ENCODE measurements at places on chromosomes 12 and 14.

- no peak for DNase-seq
These were observed 50.6 kb upstream of the FUT8 start for GRCh38 chr14:65361920-65362319.

GRCh38 chr14:99884834-99885648 is 91.8 kb downstream of the EML1 start:
- DNase-seq = peak; percentile 28

DNA sequence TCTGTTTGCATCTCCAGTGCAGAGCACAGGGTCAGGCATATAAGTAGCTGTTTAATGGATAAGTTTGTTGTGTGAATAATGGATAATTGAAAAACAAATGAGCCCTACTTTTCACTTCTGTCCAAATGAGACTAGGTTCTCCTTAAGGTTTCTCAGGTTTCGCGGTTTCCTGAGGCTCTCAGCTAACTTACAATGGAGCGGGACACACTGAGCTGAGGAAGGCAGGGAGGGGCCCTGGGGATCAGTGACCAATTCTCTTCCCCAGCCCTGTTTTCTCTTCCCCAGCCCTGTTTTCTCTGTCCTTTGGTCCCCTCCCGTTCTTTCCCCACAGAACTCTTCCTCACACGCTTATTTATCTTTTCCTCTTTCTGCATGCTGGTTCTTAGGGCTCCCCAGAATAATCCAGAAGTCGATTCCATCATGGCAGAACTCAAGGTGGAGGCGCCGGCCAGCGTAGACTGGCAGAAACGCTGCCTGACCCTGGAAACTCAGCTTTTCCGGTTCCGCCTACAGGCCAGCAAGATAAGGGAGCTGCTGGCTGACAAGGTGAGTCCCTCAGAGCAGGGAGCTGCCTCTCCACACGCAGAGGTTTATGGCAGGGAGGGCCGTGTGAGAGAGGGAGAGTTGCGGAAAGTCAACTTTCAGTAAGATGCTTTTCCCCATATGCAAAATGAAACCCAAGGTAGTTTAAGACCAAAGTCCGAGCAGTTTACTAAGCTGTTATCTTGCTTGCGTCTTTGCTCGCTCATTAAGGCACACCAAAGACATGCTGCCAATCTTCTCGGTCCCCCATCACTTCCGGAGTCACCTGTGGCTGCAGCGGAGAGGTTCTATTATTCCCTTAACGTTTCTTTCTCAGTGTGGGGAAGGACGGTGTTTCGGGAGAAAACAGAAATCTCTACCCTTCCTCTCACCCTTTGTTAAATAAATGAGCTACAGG is 8.6 kb downstream of the PLEKHH1 start:
- DNase-seq = no peak

DNA sequence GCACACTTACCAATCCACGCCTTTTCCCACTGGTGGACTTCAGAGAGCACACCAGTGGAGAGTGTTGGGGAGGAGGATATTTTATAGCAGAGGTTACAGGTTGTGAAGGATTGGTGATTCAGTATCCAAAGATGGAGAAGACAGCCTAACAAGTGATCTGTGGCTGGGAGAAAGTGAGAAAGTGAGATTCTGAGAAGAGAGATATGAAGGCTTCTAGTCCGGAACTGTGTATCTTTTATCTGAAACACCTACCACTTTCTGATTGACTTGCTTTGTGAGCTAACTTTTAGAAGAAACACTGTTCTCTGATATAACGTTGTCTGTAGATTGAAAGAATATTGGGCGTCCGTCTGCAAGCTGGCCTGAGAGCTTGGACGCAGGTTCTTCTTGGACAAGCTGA is 24.0 kb downstream of the DYNC1H1 start:
- no peak for DNase-seq

DNA sequence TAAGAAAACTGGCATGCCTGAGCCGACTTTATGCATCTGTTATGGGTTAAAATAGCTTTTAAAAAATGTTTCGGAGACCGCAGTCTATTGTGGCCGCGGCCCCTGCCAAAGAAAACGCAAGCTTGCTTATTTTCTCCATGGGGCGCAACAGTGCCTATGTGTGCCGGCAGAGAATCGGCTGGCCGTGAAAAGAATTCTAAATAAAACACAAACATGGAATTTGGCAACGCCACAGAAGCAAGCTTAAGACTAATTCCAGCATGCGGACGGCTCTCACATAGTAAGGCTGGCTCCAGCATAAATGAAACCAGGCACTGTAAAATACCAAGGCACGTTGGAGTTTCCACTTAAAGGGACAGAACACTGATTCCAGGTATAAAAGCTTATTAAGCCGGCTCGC is 56.7 kb downstream of the BCL11B start:
- no peak for DNase-seq

GRCh38 chr14:89469210-89470198 is 52.5 kb upstream of the FOXN3 start:
- DNase-seq = no peak

DNA sequence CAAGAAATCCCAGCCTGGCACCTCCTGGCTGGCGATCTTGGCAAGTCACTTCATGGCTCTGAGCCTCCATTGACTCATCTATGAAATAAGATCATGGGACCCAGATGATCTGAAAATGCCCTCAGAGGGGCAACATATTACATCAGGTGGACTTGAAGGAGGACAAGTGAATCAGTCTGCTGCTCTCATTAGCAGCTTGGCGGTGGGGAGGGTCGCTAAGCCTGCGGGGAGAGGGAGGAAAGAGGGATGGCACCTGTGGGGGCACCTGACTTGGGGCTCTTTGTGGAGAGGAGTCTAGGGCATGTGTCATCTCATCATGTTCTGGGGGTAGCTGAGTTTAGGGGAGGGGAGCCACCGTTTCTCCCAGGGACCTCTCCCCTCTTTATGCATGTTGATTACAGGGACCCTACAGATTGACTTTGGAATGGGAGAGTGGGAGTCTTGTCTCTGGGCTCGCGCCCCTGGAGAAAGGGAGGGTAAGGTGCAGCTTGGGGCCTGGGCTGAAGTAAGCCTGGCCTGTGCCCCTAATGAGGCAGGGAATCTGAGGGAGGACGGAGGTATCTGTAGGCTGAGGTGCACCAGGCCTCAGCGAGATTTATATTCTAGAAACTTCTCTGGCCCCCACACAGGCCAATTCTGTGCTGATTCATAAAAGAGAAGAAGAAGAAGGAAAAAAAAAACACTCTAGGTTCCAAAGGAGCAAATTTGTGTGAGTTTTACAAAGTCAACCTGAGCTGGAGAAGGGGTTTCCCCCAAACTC is 29.3 kb upstream of the BATF start:
- DNase-seq = no peak

GRCh38 chr14:23865502-23865901 is 88.1 kb upstream of the DHRS4 start:
- no peak for DNase-seq

GRCh38 chr12:30902001-30902400 is 24.5 kb upstream of the TSPAN11 start:
- DNase-seq = no peak

- no peak for DNase-seq
These were observed 41.7 kb downstream of the NEDD1 start for GRCh38 chr12:96948782-96949181.

DNA sequence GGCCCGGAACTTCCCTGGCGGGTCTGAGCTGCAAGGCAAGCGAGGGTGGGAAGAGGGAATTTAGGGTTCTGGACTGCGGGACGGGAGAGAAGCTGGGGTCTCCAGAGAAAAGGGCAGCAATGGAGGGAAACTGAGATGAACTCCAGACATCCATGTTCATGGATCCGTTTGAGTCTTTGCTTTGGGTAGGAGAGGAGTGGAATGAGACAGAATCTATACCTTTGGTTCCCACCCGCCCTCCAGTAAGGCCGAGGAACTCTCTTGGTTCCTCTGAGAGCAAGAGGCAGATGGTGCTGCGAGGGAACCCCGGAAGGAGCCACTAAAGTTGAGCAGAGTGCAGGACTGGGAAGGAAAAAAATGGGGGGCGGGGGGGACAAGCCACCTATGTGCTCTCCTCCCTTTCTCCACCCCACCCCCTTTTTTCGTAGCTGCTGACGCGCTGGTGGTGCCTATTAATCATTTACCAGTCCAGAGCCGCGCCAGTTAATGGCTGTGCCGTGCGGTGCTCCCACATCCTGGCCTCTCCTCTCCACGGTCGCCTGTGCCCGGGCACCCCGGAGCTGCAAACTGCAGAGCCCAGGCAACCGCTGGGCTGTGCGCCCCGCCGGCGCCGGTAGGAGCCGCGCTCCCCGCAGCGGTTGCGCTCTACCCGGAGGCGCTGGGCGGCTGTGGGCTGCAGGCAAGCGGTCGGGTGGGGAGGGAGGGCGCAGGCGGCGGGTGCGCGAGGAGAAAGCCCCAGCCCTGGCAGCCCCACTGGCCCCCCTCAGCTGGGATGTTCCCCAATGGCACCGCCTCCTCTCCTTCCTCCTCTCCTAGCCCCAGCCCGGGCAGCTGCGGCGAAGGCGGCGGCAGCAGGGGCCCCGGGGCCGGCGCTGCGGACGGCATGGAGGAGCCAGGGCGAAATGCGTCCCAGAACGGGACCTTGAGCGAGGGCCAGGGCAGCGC is 1.2 kb downstream of the SSTR1 start:
- DNase-seq = no peak

GRCh38 chr12:33828326-33828725 is 194.0 kb upstream of the ALG10 start:
- DNase-seq = no peak

DNA sequence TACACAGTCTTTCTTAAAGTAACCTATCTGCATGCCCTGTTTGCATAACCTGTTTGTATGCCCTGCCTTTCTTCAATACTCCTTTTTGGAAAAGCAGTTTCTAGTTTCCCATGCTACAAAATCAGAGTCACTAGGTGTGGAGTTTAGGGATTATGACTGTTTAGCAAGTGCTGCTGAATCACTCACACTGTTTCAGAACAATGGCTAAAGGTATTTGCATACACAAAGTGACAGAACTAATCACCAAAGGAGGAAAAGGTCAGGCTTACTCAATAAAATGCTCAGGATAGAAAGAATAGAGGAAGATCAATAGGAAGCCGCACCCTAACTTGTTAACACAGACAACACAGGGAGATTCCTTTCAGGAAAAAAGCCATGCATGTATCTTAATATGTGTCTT is 19.4 kb downstream of the EGLN3 start:
- no peak for DNase-seq

- no peak for DNase-seq
These were observed 93.9 kb downstream of the GLT1D1 start for GRCh38 chr12:128947209-128947608.

- DNase-seq = no peak
These were observed 173.6 kb downstream of the PIWIL1 start for GRCh38 chr12:130511285-130511684.

DNA sequence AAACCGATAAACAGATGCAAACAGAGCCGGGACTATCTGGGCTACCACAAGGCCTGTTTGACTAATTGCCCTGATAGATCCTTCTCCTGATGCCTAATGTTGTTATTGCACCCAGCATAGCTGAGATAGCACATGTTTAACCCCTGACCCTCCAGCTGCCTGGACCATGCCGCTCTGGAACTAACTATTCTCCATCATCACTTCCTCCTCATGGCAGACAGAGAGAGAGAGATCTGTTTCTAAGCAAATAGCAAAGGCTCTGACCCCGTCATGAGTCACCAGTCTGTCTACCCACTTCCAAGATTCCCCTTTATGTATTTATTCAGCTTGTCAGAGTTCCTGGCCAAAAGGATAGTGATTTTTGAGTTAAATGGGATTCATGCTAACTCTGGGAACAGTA is 58.2 kb upstream of the FLRT2 start:
- DNase-seq = no peak

DNA sequence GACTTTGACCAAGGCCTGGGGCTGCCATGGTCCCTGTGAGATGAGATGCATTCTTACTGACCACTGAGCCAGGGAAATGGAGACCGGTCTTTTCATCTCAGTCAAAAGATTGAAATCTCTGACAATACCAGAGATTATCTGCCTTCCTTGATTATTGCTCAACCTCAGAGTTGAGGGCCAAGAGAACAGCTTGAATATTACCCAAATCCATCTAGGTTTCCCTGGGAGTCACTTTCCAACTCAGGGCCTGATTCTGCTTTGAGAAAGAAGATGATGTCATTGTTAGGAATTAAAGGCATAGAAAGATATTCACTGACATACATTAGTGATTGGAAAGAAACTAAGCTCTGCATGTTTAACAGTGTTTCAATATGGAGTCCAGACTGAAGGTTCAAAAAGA is 515.9 kb upstream of the TBX3 start:
- no peak for DNase-seq

DNA sequence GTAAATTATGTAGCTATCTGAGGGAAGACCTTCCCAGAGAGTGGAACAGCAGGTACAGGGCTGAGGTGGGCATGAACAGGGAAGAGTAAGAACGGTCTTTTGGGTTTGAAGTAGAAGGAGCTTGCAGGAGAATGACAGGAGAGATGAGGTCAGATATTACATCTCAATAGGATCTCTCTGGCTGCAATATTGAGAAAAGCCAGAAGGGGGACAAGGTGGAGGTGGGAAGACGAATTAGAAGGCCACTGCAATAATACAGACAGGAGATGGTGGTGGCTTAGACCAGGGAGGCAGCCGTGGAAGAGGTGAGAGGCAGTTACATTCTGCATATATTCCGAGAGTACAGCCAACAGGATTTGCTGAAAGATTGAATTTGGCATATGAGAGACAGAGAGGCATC is 310.2 kb downstream of the APAF1 start:
- peak; percentile 8 for DNase-seq

DNA sequence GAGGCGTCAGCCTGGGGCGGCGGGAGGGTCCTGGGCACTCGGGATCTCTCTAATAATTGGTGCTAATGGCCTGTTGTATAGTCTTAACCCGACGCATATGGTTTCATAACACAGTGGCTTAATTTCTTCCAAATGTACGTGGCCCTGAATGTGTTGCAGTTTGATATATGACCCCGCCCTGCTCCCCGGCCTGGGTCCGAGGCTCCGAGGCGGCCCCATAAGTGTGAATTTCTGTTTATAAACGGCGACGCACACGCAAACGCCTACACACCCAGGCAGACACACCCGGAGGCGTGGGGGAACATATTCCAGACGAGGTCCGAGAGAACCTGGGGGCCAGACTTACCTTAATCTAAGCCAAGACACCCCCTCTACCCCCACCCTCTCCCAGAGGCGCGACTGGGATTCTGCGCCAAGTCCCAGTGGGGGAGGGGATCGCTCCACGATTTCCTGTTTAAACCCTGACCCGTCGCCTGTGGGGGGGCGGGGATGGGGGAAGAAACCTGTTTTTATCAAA is 9.7 kb upstream of the HOXC6 start:
- no peak for DNase-seq

DNA sequence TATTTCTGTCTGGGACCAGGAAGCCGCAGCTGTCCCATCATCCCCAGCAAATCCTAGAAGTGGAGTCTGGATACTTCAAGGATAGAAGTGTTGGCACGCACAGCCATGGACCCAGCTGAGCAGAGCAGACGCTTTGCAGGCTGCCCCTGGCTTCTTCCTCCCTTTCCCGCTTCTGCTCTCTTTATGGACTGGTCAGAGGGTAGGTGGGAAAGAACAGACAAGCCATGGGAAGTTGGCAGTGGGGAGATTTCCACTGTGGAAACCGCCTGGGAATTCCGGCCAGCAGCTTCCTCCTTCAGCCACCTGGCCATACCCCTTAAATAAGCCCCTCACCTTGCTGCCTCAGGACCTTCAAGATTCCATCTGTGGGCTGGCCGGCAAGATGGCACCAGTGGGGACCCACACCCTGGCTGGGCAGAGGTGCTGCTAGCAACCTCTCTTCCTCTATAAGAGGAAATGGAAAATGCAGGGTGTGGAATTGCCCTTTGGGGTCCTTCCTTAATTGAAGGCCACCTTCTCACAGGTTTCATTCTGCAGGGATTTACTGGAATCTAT is 20.6 kb downstream of the OTUB2 start:
- DNase-seq = no peak

Measured in GM19239 (cell line).